Right cardiac atrium (tissue), 5 donors: ENCODE measurements at places on chromosomes 11 and 22. TPM values are rescaled to one million over a fixed set of nuclear protein-coding genes. Genes with fewer than 3 reads are reported as not detected.

The GP1BB gene
- total RNA-seq = 9.0 TPM

The SH3BP1 gene
- 1.9 TPM for total RNA-seq

The NUP98 gene
- total RNA-seq = 44.1 TPM

The OR4A16 gene
- total RNA-seq = not detected
